Diencephalon (tissue), 1 donor: ENCODE measurements at places on chromosomes 5 and 9. TPM values are rescaled to one million over a fixed set of nuclear protein-coding genes. Genes with fewer than 3 reads are reported as not detected.

CDH9 gene
- total RNA-seq = 57.4 TPM

MOB3B gene
- total RNA-seq = 9.0 TPM

RECK gene
- total RNA-seq = 9.0 TPM

SLC46A2 gene
- total RNA-seq = not detected

DDX4 gene
- not detected for total RNA-seq

PIP5KL1 gene
- total RNA-seq = 11.5 TPM

PCDHGC4 gene
- total RNA-seq = 91.6 TPM

SLC34A3 gene
- total RNA-seq = not detected

SMIM33 gene
- total RNA-seq = not detected

ELOVL7 gene
- total RNA-seq = 6.9 TPM

FOXD4L6 gene
- total RNA-seq = 0.46 TPM

TIMD4 gene
- 0.23 TPM for total RNA-seq
